ENCODE measurements at places on chromosomes 12 and 14.

DNA sequence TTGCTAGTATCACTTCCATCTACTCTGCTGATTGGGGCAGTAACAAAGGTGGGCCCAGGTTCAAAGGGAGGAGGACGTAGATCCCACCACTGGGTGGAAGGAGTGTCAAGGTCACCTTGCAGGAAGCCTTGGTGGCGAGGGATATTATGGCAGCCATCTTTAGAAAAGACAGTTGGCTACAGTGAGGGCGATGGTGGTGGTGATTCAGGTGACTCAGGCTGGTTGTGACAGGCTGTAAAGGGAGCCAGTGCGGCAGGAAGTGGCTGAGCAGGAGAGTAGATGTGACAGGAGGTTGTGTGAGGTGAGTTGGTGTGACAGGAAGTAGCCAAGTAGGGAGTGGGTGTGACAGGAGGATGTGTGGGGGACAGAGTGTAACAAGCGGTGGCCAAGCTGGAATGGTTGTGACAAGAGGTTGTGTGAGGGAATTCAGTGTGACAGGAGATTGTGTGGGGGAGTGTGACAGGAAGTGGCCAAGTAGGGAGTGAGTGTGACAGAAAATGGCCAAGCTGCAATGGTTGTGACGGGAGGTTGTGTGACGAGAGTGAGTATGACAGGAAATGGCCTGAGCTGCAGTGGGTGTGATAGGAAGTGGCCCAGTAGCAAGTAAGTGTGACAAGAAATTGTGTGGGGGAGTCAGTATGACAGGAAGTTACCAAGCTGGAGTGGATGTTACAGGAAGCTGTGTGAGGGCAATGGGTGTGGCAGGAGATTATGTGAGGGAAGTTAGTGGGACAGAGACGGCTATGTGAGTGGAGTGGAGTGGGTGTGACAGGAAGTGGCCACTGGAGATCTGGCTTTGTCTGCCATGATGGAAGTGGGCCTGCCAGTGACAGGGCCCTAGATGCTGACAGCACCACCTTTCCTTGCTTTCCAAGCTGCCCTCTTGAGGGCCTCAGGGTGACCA is 136.5 kb upstream of the MYL2 start:
- DNase-seq: no peak

GRCh38 chr14:60652674-60653651 is 3.7 kb upstream of the SIX1 start:
- no peak for DNase-seq

DNA sequence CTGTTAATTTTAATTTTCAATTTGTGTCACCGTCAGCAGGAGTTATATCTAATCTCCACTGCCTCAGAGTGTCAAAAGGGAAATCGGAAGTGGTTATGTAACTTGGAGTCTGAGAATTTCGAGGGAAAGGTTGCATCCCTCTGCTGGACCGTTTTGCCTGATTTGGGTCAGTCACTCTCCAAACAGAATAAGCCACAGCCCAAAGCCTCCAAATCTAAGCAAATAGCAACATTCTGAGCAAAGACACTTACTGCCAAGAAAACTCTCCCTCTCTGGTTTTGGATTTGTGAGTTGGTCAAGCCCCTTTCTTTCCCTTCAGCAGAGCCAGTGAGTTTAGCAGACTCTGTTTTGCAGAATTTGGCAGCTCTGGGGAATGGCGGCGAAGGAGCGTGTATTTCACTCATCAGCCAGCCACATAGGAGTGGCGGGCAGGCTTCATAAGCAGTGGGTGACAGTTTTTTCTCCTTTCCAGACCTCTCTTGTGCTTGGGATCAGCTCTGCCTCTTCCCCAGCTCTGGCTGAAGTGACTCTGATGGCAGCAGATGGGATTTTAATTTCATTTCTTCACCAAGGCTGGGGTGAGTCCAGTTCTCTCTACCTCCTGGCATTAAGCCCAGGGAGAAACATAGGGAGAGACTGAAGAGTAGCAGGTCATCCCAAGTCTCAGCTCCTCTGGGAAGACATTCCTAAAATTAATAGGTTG is 218.7 kb upstream of the NOS1 start:
- DNase-seq: no peak

- no peak for DNase-seq
Observed at GRCh38 chr12:45131506-45131905, 80.6 kb upstream of the DBX2 start.

- no peak for DNase-seq
Observed at GRCh38 chr14:23104070-23104590, 659 bp downstream of the CIROP start.

DNA sequence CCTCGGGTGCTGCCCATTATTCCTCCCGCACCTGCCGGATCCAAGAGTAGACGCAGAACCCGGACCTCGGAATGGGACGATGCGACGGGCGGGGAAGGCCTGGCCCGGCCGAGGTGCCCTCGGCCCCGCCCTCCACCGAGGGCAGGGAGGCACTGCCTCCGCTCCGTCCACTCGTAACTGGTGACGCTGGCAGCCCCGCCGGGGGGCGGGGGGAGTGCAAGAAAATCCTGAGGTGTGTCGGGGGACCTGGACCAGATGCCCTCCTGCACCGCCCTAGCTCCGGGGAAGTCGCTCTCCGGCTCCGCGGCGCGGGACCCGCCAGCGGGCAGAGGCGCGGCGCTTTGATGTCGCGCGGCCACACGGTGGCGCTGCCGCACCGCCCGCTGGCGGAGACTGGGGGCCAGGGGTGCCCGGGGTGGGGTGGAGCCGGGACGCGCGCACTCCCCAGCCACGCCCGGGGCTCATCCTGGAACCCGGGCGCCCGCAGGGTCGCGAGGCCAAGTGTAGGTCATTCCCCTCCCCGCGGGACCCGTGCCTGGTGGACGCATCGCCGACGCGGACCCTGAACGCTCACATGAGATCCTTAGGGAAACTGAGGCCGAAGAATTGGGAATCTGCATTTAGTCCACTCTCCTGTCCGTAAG is 202.8 kb downstream of the TTC8 start:
- peak; percentile 59 for DNase-seq

GRCh38 chr12:27797301-27798025 is 17.4 kb upstream of the MANSC4 start:
- no peak for DNase-seq

DNA sequence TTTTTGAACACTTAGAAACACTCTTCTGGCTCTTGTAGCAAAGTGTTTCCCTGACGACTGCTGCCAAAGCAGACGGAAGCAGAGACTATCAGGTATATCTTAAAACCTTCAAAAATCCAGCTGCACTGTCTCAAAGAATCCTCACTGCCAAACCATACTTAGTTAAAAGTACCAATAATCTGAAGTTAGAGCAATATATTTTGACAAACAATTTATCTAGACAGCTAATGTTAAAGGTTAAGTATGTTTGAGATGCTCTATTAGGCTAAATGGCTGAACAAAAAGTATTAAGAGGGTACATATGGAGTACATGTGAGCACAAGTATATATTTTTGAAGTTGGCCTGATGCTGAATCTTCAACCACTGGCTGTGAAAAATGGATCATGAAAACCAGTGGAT is 331.9 kb upstream of the DIO2 start:
- DNase-seq: no peak

DNA sequence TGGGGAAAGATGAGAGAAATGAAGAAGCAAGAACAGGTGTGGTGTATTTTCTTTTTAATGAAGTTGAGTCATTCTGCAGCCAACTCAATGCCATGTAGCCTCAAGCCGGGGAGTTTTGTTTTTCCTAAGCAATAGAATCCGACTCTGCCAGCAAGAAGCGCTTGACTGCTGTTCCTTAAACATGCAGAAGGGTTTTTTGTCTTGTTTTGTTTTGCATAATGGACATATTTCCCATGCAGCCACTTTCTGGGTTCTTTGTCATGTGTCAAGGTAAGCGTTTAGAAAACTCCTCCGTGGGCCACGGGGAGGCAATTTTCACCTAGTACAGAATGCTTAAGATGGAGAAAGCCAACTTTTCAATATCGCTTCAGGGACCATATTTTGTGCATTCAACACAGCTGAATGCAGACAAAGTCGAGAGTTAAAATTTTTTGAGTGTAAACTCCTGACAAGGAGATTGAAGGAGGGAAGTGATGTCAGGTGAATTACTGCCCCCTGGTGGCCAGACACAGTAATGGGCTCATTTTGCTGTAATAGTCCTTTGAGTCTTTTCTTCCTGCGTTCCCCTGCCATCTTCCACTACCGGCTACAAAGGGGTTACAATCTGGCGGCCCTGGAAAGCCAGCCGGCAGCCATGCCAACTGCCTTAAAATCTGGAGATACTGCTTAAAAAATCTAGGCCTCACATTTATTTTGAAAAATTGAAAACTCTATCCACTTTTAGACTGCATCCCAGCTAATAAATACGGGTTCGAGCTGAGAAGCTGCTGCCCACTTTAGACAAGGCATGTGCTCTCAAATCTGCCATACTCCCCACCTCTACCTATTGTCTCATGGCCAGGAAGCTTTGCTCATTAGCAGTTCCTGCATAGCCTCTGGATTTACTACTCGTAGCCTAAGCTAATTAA is 3.2 kb upstream of the FICD start:
- DNase-seq: peak; percentile 56

DNA sequence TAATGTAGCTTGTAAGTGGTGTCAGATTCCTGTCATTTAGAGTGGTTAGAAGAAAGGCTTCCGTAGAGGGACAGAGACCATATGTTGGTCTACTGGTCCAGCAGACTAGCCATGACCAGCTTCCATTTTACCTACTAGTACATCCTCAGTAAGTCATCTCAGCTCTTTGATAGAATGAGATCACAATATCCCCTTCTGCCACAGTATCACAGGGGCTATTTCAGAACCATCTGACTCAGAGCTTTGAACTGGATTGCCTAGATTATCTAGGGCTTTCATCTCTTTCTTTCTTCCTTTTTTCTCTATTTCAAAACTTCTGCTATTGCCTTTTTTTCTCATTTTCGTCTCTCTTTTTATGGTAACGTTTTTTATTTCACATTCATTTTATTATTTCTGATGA is 4.7 kb downstream of the ZDHHC17 start:
- no peak for DNase-seq

GRCh38 chr14:84783511-84783910 is 746.4 kb upstream of the FLRT2 start:
- no peak for DNase-seq

DNA sequence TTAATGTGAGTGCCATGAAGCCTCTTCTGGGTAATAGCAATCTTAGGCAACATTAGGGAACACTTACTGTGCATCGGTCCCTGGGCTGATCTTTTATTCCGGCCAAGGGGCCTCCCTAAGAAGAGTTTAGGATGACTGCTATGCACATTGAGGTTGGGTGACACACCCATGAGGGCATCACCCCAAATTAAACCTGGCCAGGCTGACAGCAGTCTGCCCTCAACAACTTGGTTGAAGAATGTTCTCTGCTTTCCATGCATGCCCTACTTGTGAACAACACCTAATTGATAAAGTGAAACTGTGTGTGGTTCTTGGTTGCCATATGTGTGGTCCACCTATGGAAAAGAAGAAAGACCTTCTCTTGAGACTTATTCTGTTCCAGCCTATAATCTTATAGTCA is 1098.0 kb downstream of the BCL11B start:
- no peak for DNase-seq

DNA sequence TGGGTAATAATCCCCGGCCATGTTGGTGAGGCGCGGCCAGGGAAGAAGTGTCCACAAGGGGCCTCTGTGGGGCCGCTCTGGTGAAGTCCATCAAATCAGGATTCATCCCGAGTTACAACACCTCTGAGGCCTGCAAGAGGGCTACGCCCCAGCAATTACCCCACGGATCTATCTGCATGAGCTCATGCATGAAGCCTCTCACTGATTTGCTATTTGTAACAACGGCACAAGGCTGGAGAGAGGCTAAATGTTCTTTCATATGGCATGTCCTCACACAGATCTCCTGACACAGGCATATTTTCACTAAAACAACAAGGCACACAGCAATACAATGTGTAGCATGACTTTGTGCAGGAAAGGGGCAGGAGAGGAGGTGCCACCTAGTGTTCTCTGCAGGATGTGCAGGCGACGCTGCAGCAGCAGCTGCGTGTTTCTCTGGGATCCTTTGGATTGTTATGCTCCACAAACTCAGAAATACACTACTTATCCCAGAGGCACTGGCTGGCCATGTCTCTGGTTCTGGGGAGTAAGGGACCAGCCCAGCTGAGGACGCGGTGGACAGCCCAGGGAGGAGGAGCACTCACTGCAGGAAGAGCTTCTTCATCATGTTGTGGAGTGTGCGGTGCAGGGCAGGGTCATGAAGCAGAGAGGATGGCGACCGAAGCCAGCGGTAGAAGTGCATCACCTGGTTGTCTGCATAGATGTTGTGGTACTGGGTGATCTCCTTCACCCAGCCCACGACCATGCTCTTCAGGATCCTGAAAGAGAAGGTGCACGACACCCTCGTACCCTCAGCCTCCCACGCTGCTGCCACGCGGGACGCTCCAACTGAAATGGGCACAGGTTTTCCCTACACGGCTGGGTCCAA is 20.2 kb downstream of the P2RX2 start:
- DNase-seq: no peak

GRCh38 chr12:13948621-13949020 is 32.8 kb downstream of the GRIN2B start:
- DNase-seq: no peak

DNA sequence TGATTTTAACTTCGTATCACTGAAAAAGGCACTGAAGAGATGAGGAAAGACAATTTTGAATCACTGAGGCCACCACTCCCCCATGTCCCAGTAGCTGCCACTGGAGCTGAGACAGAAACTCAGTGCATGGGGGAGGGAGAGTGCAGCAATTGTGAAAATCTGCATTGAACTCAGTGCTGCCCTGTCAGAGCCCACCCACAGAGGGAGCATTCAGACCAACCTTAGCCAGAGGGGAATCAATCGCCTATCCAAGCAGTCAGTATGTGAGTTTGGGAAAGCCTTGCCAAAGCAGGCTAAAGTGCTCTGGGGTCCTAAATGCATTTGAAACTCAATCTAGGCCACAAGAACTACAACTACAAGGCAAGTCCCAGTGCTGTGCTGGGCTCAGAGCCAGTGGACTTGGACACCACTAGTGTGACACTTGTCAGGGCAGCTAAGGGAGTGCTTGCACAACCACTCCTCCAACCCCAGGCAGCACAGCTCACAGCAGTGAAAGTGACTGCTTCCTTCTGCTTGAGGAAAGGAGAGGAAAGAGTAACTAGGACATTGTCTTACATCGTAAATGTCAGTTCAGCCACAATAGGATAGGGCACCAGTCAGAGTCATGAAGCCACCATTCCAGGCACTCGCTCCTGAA is 13.3 kb downstream of the RNASE3 start:
- no peak for DNase-seq

GRCh38 chr14:24179294-24179960 is 7.5 kb downstream of the REC8 start:
- no peak for DNase-seq

Data from NCI-H1417 (cell line).